ENCODE measurements at places on chromosomes 1 and 21. TPM values are rescaled to one million over a fixed set of nuclear protein-coding genes. Genes with fewer than 3 reads are reported as not detected.
A peak's percentile ranks its signal among the peaks of the same experiment; 100 is the strongest.

GRCh38 chr1:60173006-60173405, 99.4 kb upstream of the C1orf87 start:
- DNase-seq = no peak

DNA sequence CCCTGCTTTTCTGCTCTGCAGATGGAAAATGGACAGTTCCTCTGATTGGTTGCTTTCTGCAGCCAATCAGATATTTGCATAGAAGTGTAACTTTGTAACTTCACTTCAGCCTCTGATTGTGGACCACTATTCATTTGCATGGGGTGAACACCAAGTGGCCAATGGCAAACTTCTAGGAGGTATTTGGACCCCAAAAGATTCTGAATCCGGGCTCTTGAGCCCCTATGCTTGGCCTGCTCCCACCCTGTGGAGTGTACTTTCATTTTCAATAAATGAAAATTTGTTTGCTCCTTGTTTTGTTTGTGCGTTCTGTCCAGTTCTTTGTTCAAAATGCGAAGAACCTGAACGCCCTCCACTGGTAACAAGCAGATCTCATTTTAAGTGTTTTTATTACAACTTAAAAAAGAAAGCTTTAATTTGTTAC, 6.4 kb upstream of the GSTM4 start:
- no peak for DNase-seq

DNA sequence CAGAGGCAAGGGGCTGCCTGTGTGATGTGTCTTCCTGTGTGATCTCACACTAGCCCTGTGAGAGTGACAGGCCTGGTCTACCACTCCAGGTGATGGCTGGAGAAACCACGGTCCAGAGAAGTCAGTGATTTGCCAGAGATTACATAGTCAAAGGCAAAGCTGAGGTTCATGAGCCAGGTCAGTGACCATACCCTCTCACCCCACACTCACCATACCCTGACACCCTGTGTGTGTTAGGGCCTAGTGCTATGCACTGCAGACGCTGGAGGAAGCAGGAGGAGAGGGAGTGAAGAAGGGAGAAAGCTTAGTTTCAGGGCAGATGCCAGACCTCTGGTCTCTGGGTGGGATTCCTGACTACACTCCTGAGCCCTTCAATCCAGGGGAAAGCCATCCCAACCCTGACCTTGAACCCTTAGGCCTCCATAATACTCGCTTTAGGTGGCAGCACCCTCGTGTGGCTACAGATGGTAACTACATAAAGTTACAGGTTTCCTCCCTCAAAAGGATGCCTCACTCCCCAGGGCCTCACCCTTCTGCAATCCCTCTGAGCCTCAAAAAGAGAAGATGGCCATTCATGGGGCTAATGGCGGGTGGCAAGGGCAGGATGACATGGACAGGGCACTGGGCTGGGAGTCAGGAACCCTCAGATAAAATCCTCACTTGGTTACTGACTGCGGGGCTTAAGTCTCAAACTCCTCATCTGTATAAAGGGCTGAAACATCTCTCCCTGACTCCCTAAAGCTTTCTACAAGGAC, 20.8 kb upstream of the SDC3 start:
- no peak for DNase-seq

- DNase-seq = no peak
These were observed 22.6 kb downstream of the TMEM51 start for GRCh38 chr1:15176120-15176519.

DNA sequence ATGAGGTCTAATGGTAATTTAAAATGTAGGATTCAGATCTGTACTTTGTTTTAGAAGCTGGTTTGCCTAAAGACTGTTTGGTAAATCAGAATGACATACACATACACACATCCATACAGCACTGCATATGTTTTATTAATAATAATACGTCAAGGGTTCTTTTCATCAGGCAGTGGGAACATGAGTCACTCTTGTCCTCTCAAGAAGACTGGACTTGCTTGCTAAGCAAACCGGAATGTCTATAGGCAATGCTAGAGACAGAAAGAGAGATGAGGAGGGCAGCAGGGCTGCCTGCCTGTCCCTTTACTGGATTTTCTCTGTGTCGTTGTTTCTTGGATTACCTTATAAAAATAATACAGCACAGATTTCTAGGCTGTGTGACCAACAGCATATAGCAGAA, 119.1 kb upstream of the GALNT2 start:
- DNase-seq = no peak

GRCh38 chr1:150280138-150280707, 2.1 kb upstream of the CIART start:
- DNase-seq = no peak

The DTL gene
- not detected for total RNA-seq

GRCh38 chr1:22916471-22916820, 56.2 kb downstream of the LACTBL1 start:
- DNase-seq = no peak

- DNase-seq = no peak
These were observed 53.4 kb upstream of the CITED4 start for GRCh38 chr1:40915581-40915980.

DNA sequence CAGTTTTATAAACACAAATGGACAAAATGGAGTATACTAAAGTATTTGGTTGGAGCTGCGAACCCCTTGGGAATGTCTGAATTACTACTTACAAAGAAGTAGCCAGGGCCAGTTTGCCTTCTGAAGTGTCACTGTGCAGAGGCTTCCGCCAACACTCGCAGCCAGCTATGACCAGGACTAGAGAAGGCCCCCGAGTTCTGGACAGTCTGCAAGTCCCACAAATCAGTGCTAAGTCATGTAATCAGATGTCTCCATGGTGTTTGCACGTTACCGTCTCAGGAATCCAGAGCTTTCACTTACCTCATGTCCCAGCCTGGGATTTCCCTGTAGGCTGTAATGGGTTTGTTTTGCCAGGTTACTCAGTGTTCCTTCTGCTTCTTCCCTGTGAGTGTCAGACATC, 106.6 kb upstream of the SPAG17 start:
- DNase-seq = no peak

The SLAMF8 gene
- 0.28 TPM for total RNA-seq

The HMGN1 gene
- total RNA-seq = 222 TPM

The PTPN7 gene
- 8.5 TPM for total RNA-seq

DNA sequence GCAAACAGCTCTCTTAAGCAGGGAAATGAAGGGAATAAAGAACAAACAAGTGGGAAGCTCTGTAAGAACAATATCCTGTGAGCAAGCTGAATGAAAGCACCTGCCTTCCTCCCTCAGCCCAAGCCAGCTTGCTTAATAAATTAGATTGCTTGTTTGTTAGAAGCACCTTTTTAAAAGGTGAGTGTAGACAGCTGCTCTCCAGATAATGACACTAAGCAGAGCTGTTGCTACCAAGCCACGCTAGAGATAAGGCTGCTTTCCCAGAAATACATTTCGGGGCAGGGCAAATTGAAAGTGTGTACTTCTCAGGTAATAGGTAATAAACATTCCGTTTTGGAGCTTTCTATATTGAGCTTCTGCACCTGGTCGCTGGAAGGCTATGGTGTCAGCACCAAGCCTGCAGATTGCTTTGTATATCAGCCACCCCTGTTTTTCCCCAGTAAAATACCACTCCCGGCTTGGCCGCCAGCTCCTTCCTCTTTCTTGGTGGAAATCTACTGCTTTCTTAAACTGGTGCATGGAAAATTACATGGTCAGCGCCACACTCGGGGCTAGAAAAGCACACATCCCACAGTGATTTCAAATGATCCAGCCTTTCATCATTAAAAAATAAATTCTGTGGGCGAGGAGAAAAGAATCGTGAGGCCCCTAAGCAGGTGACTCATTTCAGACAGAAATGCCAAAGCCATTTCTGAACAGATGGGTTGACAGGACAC, 151.3 kb downstream of the ETS2 start:
- DNase-seq = peak; percentile 89

The SPTA1 gene
- 5.9 TPM for total RNA-seq

The SLC45A3 gene
- 0.88 TPM for total RNA-seq

GRCh38 chr21:42019101-42019605, 9.0 kb upstream of the ZBTB21 start:
- DNase-seq = no peak

The KIF14 gene
- total RNA-seq = 0.15 TPM

The A3GALT2 gene
- not detected for total RNA-seq

- no peak for DNase-seq
These were observed 364.6 kb upstream of the PROX1 start for GRCh38 chr1:213623064-213623581.

The MMEL1 gene
- 4.8 TPM for total RNA-seq

GRCh38 chr21:32921632-32922230, 104.0 kb upstream of the OLIG2 start:
- no peak for DNase-seq

DNA sequence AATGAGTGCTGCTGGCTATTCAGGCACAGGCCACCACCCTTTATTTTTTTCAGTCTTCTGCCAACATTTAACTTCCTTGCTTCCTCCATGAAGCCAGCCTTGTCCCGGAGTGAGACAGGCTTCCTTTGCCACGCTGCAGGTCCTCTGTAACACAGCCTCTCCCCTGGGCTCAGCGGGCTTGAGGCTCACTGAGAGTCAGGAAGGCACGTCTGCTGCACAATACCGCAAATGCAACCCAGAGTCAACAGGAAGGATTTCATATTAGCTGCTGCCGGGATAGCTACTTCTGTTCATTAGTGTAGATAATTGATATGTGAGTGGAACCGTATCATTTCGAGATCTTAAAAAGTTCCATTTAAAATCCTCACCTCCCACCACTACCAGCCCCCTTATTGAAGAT, 22.5 kb downstream of the MYOG start:
- no peak for DNase-seq

The S100B gene
- not detected for total RNA-seq

GRCh38 chr1:76161451-76161850, 86.9 kb downstream of the ST6GALNAC3 start:
- DNase-seq = no peak

The IGSF9 gene
- 0.29 TPM for total RNA-seq

The TMPRSS3 gene
- total RNA-seq = 4.4 TPM

The DIO1 gene
- total RNA-seq = not detected

DNA sequence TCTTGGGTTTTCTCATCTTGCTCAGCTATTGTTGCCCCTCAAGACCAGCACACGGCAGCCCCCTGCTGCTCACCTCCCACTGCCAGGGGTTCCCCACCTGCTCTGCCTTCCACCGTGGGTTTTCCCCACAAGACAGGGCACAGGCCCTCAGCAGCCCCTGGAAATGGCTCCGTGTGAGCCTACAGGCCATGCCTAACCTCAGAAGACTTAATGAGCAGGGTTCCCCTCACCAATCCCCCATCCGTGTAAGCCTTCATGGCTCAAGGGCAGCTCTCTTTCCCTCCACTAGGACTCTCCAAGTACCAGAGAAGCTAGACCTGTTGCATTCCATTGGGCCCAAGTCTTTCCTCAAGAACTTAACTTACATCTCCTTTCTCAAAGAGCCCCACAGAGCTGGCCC, 18.4 kb upstream of the RCAN3 start:
- no peak for DNase-seq

DNA sequence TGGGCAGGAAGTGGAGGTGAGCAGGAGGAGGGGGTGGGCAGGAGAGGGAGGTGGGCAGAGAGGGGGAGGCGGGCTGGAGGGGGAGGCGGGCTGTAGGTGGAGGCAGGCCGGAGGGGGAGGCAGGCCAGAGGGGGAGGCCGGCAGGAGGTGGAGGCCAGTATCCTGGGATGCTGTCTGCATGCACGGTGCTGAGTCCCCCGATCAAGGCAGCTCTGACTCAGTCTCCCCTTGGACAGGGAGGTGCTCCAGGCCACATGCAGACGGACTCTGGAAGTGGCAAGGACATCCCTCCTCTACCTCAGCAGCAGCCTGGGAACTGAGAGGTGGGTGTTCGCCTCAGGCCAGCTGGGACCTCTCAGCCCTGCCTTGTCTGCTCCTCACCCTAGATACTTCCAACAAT, 9.9 kb downstream of the IKBKE start:
- DNase-seq = no peak

DNA sequence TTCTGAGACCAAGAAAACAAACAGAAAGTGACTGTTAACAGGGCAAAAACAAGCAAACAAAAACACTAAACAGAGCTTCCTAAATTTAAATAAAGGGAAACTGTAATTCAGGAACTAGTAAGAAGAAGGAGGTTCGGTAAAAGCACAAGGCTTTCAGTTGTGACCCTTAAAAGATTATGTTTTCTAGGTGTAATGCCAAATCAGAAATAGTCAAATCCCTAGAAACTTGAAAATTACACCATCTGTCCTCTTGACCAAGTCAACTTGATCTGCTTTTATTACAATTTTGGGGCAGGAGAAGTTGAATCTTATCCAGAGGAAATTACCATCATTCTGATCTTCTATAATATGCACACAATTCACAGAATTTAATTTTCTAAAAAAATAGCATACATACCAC, 754.0 kb upstream of the ADGRL4 start:
- DNase-seq = no peak

GRCh38 chr1:81472387-81472786, 328.3 kb upstream of the ADGRL2 start:
- DNase-seq = no peak

The OR10Z1 gene
- total RNA-seq = not detected

DNA sequence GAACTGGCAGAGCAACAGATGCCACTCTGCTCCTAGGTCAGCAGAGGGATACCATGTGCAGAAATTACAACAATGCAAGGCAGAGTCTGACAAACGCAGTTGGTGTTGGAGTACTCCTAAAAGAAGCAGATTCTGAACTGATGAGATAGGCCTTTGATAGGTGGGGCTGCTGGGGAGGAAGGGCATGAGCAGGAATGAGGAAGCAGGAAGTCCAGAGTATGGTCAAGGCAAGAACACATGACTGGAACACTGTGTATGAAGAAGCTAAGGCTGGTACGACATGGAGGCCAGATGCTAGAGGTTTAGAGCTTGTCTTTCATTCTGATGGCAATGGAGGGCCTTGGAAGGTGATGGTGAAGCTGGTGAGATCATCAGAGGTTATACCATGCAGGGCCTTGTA, 11.5 kb upstream of the THRAP3 start:
- DNase-seq = no peak

The DYRK1A gene
- 42.0 TPM for total RNA-seq

DNA sequence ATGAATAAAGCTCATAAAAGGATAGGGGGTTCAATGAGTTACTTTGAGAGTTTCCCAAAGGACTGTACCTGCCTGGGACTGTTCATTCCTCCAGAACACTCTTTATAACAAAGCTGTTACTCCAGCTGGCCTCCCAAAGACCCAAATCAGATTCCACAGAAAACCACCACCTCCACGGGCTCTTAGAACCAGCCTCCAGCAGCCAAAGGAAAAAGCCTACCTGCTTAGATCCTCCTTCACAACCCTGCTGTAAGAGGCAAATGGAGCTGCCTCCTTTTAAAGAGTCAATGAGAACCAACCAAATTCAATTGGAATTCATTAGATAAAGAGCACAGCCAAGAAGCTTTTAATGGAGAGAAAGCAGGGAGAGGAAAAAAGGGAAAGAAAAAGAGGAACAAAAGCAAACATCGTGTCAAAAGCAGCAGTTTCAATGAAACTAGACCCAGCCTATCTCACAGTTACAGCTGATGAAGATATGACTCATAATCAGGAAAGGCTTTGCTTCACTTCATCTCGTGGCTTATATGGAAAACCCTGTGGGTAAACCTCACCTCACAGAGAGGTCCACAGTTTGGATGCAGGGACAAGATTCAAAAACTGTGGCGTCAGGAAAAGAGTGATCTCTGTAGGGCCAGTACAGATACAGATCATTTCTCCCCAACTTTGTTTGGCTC, 27.8 kb upstream of the FMO4 start:
- no peak for DNase-seq
